ENCODE measurements at places on chromosomes 16 and 17.

- DNase-seq, result no peak
These were observed 70.0 kb downstream of the C16orf78 start for GRCh38 chr16:49443576-49443975.

DNA sequence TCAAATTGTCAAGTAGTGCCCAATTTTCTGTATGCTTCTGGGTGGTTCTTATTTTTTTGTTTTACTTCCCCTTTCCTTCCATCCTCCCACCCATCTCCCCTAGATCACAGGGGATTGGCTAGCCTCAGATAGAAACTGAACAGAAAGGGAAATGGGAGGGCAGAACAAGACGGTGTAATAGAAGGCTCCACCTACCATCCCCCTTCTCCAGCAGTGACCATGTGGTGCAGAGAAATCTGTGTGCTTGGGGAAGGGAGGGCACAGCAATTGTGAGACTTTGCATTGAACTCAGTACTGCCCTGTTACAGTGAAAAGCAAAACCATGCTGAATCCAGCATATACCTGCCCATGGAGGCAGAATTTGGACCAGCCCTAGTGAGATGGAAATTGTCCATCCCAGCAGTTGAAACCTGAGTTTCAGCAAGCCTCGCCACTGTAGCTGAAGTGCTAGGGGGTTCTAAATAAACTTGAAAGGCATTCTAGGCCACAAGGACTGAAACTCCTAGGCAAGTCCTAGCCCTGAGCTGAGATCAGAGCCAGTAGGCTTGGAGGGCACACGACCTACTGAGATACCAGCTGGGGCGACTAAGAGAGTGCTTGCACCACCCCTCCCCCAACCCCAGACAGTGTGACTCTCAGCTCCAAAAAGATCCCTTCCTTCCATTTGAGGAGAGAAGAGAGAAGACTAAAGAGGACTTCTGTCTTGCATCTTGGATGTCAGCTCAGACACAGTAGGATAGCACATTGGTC, 5.2 kb downstream of the SLFN11 start:
- no peak for DNase-seq

DNA sequence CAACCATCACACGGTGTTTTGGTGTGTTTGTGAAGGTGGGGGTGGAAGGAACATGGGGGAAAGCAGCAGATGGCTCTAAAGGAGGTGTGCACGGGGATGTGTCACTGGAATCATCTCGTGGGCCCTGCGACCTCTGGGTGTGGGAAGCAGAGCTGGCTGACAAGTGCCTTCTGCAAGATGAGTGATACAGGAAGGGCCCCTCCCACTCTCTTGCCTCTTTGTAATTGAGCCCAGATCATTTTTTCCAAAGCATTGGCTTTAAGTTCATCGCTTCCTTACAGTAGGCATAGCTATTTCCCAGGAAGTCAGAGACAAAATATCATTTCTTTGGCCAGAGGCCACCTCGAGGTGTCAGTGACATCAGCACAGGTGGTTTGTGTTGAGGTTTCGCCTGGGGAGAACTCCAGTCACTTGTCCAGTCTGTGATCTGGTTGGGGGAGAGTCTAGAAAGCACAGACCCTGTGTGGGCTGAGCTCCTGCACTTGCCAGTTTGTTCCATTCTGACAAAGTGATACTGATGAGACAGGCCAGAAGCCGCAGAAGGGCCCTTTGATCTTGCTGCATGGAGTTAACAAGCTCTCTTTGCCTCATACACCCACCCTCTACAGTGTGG, 20.6 kb upstream of the SNTB2 start:
- no peak for DNase-seq

GRCh38 chr17:39868554-39868942, 546 bp downstream of the ZPBP2 start:
- DNase-seq, result no peak

DNA sequence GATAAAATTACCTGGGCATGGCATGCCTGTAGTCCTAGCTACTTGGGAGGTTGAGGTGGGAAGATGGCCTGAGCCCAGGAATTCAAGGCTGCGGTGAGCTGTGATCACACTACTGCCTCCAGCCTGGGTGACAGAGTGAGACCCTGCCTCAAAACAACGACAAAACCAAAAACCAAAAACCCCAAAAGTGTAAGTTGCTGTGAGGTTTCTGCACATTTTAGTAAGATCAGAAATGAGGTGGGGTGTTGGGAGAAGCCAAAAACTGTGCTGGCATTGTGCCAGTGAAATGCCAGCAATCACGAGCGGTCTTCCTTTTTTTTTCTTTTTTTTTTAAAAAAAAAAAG, 114.6 kb downstream of the PITPNC1 start:
- no peak for DNase-seq

DNA sequence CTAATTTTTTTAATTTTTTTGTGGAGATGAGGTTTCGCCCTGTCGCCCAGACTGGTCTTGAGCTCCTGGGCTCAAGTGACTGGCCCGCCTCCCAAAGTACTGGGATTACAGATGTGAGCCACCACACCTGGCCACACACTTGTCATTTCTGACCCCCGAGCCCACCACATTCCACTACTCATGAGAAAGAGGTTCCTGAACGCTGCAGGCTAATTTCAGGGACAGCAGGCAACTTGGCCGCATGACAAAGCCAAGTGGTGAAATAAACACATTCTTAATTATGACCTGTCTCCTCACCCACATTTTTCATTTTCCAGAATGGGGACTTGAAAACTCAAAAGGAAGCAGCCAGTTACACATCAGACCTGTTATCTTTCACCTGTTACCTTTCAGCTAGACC, 114.5 kb downstream of the ABCC6 start:
- DNase-seq, result no peak

DNA sequence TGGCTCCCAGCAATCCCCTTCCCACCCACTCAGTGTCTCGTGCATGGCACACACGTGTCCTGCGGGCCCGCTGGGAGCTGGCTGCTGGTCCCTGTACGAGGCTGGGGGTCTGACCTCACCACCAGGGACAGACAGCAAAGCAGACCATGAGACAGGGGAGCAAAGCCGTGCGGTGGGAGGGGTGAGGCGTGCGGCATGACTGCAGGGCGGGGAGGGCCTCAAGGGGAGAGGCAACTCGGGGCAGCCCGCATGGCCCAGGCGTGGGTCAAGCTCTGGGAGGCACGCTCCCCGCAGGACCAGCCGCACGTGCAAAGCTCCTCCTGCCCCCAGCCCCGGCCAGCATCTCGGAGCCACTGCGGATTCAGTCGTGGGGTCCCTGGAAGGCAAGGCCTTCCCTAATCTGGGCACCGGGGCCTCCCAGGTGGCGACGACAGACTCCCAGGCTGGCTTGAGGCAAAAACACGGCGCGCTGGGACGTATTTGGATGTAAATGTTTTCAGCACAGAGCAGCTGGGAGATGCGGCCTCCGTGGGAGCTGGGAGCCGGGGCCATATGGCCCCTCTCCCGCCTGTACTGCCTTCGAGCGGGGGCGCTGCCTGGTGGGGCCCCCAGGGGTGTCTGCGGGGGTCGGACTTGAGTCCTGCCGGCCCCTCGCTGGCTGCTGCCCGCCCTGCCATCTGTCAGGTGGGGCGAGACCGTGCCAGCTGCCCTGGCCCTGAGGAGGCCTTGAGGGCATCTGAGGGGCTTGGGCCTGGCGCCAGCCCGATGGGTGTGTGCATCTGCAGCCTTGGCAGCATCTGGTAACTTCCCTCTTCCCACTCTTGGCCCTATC, 12.2 kb upstream of the CBFA2T3 start:
- no peak for DNase-seq

DNA sequence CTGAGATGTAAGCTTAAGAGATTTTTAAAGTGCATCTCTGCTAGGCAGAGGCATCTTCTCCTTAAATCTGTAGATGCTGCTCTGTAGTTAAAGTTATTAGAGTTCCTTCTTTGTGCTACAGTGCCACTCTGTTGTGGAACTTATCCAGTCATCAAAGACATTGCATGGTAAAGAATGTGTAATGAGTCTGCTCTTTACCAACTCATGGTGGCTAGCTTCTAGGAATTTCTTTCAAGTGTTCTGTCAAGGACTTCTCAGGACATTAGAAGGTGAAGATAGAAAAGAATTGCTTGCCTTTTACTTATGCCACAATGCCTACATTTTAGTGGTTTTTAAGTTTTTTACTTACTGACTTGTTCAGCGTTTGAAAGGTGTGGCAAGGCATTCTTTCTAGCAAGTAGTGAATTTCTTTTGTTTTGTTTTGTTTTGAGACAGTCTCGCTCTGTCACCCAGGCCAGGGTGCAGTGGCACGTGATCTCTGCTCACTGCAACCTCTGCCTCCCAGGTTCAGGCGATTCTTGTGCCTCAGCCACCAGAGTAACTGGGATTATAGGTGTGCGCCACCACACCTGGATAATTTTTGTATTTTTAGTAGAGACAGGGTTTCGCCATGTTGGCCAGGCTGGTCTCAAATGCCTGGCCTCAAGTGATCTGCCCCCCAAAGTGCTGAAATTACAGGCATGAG, 20.3 kb upstream of the ARL2BP start:
- no peak for DNase-seq

GRCh38 chr17:65727246-65727645, 165.8 kb upstream of the AXIN2 start:
- DNase-seq, result no peak

- no peak for DNase-seq
These were observed 191.7 kb downstream of the PRKCB start for GRCh38 chr16:24027466-24027865.

DNA sequence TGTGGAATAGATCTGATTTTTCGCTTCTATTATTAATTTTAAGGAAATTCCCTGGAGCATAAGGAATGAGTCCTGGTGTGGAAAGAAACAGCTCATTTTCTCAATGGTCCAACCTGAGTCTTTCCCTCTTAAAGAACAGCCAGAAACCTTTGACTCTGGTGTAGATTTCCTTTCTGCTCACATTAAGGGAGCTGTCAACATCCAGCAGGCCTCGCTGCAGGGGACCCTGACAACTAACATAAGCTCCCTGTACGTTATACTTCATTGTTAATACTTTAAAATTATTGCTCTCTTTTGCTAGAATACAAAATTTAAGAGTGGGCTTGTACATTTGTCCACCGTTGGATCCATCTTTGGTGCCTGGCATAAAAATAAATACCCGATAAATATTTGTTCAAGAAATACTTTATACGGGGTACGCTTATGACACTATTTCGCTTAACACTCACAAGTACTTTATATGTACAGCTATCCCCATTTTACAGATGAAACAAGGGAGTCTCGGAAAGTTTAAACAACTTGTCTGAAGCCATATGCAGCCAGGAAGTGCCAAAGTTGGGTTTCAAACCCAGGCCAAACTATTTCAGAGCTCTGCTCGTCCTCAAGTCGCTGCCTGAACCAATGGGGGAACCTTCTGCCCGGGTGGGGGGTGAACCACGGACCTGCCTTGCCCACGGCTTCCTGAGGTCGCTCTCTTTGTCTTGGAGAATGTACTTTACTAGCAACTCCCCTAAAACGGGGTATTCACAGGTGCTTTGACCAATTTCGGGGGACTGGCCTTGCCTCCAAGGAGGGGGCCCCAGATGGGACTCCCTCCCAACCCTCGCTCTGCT, 611 bp downstream of the SMARCE1 start:
- DNase-seq, result no peak

DNA sequence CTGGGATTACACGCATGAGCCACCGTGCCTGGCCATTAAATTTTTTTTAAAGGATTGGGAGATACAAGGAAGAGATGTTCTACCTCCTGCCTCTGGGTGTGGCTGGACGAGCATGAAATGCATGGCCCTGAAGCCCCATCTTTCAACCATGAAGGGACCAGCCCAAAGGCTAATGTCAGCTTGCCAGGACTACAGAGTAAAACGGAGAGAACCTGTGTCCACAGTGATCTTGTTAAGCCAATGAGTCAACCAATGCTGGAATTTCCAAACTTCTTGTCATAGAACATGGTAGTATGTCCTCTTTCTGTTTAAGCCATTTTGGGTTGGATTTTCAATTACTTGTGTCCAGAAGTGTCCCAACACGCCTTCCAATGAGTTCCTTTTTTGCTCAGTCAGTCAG, 71.3 kb downstream of the RTN4RL1 start:
- no peak for DNase-seq

DNA sequence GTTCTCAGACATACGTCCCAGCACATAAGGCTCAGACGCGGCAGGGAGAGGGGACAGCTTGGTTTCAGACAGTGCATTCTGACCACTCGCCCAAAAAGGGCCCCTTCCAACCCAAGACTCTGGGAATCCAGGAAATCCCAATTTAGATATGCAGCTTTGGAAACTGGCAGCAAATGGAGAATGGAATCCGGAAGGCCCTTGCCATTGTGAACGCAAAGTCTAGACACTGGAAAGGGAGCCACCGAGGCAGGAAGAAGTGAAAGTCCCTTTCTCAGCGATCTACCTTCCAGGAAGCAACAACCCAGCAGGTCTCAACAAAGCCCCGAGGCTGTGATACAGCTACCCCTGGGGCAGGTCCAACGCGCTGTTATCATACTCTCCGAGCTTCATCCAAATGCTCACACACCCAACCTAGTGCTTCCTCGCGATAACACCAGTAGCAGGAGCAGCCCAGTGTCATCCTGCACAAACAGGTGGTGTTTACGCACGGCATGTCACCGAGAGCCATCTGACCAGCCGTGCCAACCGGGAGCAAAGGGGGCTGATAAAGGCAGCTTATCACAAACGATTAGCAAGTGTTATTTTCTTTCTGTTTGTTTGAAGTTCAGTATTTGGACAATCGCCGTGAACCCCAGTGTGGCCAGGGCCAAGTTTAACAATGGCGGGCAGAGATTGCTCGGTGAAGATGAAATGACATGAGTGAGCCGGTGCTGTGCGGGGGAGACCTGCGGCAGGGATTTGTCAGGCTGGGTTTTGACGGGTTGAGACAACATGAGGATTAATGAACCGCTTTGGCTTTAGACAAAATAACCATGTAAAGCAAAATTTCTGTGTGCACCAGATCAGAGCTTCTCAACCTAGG, 240.6 kb downstream of the FOXL1 start:
- DNase-seq, result no peak

GRCh38 chr17:21679256-21680146, 12.8 kb upstream of the KCNJ18 start:
- no peak for DNase-seq

DNA sequence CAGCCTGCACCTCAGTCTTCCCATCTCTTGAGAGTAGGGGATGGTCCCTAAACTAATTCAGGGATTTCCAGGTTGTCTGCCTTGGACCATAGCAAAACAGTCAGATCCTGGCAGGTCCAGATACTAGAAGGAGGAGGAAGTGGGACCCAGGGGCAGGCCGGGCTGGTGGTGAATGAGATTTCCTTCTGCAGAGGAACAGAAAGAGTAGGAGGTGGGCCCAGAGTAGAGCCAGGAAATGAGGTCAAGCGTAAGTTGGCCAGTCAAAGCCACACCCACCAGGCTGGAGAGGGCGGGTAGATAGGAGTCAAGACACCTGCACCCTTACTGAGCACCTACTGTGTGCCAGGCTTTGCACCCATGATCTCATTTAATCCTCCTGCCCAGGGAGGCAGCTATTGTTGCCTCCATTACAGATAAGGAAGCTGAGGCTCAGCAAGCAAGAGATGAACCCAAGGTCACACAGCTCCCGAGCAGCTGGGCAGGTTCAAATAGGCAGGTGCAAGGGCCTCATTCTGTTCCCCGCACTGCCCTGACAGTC, 2.6 kb downstream of the CDH5 start:
- no peak for DNase-seq

DNA sequence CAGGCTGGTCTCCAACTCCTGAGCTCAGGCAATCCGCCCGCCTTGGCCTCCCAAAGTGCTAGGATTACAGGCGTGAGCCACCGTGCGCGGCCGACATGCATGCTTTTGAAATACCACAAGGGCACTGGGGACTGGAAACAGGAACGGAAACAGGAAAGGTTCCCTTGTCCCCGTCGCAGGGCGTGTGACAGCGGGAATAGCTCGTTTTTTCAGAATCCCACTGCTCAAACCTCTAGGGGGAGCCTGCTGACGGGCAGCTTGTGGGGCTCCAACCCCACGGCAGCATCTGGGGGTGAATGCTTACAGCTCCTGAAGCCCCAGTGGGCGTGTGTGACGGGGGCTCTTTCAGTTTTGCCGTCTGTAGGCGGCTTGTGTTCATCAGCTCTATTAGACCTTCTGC, 18.8 kb upstream of the ASGR2 start:
- no peak for DNase-seq
